ENCODE measurements at places on chromosomes 2 and 18.

GRCh38 chr2:239315308-239315707, 85.5 kb downstream of the HDAC4 start:
- no peak for DNase-seq

DNA sequence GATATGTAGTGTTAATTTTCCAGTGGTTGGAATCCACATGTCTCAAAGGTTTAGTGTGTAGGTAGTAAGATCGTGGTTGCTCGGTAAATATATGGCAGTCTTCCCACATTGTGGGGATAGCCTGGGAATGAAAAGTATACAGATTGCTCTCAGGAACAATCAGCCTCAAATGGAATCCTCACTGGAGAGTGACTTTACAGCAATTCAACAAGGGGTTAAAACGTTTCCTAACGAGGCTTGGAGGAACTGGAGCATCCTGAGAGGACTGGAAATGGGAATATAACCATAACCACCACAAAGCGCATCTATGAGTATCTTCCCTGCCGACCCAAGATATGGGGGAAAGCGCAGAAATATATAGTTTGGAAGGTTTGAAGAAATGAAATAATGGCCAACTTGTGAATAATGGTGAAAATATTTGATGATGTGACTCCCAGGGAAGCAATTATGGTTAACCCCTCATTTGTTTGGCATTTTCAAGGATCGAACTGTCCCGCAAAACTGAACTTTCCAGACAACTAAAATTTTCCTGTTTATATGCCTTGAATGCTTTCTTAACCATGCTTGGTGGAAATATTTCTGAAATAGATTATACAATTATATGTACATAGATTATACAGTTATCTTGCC, 100.7 kb upstream of the FOSL2 start:
- no peak for DNase-seq

- no peak for DNase-seq
Observed at GRCh38 chr2:216799873-216800431, 59.9 kb downstream of the TNP1 start.

GRCh38 chr2:49111456-49111855, 42.9 kb downstream of the FSHR start:
- DNase-seq, result peak; percentile 16

- DNase-seq, result no peak
Observed at GRCh38 chr2:64685430-64685829, 31.7 kb upstream of the SERTAD2 start.

DNA sequence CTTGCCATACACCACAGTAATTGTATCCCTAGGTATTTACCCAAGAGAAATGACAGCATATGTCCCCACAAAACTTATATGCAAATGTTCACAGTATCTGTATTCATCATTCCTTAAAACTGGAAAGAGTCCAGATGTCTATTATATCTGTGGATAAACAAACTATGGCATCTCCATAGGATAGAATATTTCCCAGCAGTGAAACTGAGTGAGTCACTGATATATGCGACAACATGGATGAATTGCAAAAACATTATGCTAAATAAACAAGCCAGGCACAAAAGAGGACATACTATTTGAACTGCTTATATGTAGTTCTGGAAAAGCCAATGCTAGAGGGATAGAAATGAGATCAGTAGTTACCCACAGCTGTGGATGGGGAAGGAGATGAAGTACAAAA, 359.4 kb upstream of the DSEL start:
- DNase-seq, result no peak

DNA sequence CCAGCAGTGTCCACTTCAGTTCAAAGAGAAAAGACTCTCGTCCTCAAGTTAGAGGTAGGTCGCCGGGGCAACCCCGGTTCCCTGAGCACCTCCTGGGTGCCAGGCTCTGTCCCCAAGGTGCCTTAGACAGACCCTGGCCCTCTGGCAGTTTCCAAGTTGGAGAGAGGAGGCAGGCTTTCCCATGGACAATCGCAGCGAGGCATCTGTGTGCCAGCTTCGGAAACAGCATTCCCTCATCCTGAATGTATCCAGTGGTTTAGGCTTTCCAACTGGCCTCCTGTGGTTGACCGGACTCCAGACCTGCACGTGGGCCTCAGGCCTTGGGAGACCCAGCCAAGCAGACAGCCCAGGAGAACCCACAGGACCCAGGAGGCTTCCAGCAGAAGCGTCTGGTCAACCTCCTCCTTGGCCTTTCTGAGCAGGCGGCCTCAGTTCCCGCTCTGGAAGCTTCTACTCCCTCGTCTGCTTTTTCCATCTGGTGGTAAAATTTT, 70.3 kb downstream of the KCNF1 start:
- DNase-seq, result no peak

- DNase-seq, result no peak
Observed at GRCh38 chr2:11749646-11750349, 3.4 kb downstream of the LPIN1 start.

GRCh38 chr2:241481687-241482086, 26.7 kb downstream of the STK25 start:
- DNase-seq, result no peak

DNA sequence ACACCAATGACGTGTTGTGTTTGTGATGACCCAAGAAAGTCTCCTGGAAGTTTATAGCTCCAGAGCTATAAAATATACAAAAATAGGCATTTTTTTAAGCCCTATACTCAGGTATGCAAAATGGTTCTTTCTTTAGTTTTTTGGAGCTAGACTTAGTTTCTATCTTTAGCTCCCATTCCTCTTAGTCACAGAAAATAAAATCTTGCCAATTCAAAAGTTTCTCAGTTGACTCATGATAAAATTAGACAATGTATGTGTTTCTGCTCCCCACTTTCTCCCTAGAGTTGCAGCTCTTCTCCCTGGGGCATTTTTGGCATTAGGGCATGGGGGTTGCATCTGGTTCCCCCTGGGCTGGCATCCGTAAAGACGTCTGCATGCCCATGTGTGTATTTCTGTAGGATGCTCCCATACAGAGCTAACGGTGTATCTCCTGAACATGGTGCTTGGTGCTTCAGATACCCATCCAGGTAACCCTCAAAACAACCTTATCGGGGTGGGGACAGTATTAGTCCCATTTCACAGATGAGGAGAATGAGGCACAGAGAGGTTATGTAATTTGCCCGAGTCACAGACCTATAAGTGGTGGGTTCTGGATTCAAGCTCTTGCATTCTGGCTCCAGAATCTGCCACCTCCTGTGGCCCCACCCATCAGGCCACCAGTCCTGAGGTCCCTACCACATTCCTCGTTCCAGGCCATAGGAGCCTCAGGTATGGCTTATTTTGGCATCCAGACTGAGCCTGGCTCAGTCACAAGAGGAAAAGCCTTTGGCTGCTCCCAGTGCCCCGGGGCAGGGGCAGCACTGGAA, 43.1 kb upstream of the ASAP2 start:
- no peak for DNase-seq

- DNase-seq, result peak; percentile 80
Observed at GRCh38 chr2:85269959-85270358, 57.8 kb downstream of the TGOLN2 start.

DNA sequence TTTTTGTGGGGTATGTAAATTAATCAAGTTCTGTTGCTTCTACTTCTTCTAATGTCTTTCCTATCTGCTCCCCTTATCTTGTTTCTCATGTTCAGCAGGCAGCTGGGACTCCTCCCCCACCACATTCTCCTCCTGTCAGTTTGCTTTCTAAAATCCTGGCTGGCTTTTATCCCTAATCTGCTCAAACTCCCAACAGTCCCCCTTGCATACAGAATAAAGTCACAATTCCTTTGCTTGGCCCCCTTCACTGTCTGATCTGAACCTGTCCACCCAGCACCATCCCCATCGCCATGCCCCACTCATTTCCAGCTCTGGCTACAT, 2.2 kb downstream of the CFAP221 start:
- DNase-seq, result no peak

DNA sequence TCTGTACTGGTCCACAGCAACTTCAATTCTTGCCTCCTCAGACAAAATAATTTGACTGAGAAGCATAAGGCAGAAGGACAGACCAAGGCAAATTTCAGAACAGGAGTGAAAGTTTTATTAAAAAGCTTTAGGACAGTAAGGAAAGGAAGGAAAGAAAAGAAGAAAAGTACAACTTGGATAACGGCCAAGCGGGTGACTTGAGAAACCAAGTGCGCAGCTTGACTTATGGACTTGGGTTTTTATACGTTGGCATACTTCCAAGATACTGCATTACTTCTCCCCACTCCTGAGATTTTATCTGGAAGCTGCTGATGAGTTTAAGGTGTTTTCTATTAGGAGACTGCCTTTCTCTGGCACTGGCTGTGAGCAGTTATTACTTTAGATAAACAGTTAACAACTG, 64.7 kb downstream of the CCDC178 start:
- no peak for DNase-seq

GRCh38 chr2:71557321-71557720, 104.0 kb downstream of the DYSF start:
- DNase-seq, result no peak

DNA sequence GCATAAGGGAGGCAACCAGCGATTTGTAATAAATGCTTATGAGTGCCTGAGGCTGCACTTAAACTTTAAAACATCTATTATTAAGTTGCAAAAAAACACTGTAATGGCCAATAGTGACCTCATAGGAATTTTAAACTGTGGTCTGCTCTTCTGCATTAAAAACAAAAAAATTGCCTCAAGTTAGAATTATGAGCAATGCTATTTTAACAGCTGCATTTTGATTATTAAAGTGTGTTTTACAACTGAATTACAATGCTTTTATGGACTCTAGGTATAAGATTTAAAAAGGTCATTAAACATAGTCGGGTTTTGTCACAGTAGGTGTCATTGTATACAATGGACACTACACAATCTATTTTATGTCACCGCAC, 528.7 kb upstream of the FANCL start:
- no peak for DNase-seq

DNA sequence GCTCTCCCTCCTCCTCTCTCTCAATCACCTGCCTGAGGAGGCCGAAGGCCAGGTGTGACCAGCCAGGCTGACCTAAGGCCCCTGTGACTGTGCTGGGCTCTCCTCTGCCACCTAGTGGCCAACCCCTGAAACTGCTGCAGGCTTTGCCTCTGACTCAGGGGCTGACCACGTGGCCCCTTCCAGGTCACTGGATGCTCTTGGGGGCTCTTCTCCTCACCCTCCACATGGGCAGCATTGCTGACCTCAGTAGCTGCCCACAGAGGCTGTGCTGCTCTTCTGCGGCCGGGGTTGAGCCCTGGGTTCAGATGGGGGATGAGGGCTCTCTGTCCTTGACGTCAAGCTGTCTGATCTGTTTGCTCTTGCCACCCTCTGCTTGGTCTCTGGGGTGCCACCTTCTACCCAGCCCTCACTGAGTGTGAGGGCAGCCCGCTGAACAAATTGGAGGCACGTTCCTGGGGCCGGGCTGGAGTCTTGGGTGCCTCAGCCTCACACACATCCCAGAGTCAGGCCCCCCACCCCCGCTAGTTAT, 122.7 kb downstream of the TWIST2 start:
- DNase-seq, result peak; percentile 16

DNA sequence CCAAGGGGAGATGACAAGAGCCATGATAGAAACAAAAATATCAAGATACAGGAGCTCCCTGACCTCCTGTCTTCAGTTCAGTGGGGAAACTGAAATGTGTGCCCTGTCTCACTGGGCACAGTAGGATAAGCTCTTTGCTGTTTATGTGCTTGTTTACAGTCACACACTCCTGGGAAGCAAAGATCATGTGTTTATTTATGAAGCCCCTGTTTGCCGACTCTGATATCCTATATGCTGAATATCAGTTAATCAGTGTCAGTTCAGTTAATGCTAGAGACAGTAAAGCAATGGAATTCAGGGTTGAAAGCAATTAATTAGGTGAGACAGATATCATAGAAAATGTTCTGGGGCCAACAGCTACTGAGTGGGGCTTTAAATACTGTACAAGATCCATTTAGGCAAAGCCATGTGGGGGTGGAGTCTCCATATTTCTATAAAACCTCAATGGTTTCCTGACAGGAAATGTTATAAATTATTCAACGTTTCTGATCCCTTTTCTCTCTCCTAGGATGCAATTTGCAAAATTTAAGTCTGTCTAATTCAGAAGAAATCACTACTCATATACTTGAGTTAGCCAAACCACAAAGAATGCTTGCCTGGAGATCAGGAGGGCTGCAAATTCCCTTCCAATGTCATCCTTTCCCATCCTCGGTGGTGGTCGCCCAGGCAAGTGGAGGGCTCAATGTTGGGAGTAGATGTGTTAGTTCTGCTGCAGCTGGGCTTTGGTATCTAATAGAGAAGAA, 551.3 kb downstream of the CMPK2 start:
- no peak for DNase-seq

- peak; percentile 77 for DNase-seq
Observed at GRCh38 chr2:101113441-101114267, 37.5 kb downstream of the TBC1D8 start.

GRCh38 chr2:157324331-157324843, 1.2 kb downstream of the ERMN start:
- DNase-seq, result no peak

DNA sequence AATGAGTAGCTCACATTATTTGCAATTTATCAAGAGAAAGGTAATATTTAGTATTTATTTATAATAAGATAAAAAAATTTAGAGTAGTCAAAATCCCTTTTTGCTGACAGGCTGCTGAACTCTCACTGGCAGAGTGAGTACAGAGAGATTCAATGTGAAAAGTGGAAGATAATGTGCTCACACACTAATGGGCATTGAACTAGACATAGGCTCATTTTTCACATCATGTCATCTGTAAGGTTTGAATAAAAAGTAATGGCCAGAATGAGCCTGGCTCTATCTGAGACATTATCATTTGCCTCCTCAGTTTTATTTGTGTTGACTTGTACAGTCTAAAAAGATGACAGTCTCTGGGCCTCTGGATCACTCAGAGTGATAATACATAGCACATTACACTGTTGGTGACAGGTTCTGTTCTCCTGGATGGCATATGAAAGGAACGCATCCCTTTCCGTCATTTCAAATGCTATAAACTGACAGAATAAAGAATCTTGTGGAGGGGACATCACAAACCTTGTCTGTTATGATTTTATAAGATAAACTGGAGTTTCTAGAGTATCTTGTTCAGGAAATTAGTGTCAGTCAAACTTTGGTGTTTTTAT, 812.9 kb downstream of the NR4A2 start:
- DNase-seq, result no peak

GRCh38 chr2:219289537-219290361, 10.6 kb downstream of the DNAJB2 start:
- DNase-seq, result peak; percentile 20

DNA sequence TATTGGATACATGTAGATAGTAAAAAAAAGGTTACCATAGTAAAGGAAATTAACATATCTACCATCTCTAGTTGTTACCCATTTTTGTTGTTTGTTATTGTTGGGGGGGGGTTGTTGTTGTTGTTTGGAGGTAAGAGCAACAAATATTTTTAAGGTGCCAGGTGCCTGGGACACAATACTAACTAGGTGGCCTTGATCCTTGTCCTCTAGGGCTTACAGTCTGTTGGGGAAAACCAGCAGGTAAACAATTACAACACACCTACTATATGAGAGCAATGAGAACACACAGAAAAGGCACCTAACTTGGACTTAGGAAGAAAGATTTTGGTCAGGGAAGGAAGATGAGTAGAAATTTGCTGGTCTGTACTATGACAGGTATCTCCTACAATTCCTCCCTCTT, 46.3 kb downstream of the SCN9A start:
- DNase-seq, result no peak

All from NCI-H1092 treated with DMSO at 0.1 percent for 48 hours (cell line).